Activated T-cell treated with anti-CD3 and anti-CD28 coated beads, Interleukin-2, amount 50 U/mL, for 4 hours (primary cell): ENCODE measurements at places on chromosomes 7 and 10. TPM values are rescaled to one million over a fixed set of nuclear protein-coding genes. Genes with fewer than 3 reads are reported as not detected.

The TUBAL3 gene
- total RNA-seq: not detected

The TMEM168 gene
- total RNA-seq: 15.1 TPM

The GRK5 gene
- 15.6 TPM for total RNA-seq

The CPVL gene
- not detected for total RNA-seq

The FAM13C gene
- not detected for total RNA-seq

The CFAP46 gene
- total RNA-seq: 0.53 TPM
